Esophagus squamous epithelium (tissue), 5 donors: ENCODE measurements at places on chromosomes 16 and 17. TPM values are rescaled to one million over a fixed set of nuclear protein-coding genes. Genes with fewer than 3 reads are reported as not detected.

DNA sequence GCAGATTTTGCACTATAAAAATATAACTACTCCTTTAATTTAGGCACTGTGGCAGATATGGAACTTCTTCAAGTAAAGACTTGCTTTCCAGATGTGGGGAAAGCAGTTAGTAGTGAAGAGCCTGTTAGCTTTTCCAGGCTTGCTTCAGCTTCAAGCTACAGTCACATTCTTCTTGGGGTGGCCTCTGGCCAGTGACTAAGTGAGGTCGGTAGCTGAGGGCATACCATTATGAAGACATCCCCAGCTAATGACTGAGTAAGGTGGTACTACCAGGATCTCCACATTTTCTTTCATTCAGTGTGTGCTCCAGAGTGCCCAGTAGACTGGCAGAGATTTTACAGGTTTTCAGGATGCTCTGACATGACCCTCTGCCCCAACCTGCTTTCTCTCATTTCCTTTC, 167.1 kb upstream of the KIF2B start:
- DNase-seq, result no peak

- DNase-seq, result no peak
Measured at GRCh38 chr16:68645494-68646388, 631 bp downstream of the CDH3 start.

DNA sequence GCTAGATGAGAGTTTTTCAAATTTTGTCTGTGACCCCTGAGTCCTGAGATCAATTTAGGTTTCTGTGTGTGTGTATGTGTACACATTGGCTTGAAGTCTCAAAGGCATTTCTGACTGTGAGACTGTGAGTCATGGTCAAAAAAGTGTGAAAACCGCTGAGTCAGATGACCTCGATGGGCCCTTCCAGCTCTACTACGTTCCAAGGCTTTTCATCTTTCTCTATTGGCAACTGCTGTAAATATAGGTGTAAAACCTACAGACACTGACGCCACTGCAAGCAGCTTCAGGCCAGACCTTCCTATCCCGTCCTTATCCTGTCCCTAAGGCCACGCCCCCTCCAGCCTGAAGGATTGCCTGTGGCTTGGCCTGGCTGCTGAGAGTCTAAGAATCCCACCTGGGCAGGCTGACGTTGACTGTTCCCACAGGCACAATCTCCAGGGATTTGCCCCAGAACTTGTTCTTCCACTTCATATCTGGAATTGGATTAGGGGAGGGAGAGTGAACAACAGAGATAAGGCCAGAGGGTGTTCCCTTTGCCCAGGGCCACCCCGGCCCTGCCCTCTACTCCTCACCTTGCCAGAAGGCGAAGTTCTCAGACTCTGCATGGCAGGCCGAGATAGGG, 11.3 kb downstream of the OSBPL7 start:
- no peak for DNase-seq

- DNase-seq, result no peak
Measured at GRCh38 chr17:48027322-48027981, 10.1 kb downstream of the COPZ2 start.

The UMOD gene
- not detected for total RNA-seq

The OR1E1 gene
- total RNA-seq, result not detected

The MYCBPAP gene
- not detected for total RNA-seq

DNA sequence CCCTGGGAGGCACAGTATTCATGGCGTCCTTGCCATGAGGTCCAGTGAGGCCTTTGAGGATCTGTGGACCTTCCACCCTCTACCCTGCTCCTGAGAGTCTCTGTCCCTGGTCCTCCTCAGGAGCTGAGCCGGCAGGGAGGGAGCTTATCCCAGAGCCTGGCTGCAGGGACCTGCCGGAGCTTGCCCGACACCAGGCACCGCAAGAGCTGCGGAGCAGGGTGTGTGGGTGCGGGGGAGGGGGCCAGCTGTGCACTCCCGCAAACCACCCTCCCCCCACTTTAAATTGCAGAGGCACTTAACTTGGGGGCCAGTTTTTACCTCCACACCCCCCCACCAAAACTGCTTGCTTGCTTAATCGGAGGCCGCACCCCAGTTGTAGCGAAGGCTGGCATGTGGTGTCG, 609 bp upstream of the ZNF750 start:
- DNase-seq, result no peak

DNA sequence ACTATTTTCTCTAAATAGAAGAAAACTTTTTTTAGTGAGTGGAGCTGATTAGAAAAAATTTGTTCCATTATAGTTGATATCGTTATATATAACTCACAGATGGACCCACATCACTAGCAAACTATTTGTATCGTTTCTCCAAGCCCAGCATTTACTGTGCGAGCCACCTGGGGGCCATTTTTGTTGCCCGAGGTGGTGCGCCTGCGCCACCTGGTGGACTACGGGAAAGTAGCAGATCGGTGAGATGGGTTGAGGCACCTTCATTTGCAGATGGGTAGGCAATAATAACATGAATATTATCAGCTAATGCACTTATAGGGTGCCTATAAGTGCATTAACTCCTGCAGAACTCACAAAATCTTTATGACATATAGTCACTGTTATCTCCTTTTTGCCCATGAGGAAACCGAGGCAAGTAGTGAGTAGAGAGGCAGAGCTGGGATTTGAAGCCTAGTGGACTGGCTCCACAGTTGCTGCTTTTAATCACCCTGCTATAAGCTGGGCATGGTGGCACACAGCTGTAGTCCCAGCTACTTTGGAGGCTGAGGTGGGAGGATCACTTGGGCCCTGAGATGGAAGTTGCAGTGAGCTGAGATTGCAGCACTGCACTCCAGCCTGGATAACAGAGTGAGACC, 23.2 kb upstream of the NTN1 start:
- DNase-seq, result no peak

- DNase-seq, result no peak
Measured at GRCh38 chr16:86334079-86334635, 176.2 kb upstream of the FOXF1 start.

The CSH1 gene
- total RNA-seq, result not detected

DNA sequence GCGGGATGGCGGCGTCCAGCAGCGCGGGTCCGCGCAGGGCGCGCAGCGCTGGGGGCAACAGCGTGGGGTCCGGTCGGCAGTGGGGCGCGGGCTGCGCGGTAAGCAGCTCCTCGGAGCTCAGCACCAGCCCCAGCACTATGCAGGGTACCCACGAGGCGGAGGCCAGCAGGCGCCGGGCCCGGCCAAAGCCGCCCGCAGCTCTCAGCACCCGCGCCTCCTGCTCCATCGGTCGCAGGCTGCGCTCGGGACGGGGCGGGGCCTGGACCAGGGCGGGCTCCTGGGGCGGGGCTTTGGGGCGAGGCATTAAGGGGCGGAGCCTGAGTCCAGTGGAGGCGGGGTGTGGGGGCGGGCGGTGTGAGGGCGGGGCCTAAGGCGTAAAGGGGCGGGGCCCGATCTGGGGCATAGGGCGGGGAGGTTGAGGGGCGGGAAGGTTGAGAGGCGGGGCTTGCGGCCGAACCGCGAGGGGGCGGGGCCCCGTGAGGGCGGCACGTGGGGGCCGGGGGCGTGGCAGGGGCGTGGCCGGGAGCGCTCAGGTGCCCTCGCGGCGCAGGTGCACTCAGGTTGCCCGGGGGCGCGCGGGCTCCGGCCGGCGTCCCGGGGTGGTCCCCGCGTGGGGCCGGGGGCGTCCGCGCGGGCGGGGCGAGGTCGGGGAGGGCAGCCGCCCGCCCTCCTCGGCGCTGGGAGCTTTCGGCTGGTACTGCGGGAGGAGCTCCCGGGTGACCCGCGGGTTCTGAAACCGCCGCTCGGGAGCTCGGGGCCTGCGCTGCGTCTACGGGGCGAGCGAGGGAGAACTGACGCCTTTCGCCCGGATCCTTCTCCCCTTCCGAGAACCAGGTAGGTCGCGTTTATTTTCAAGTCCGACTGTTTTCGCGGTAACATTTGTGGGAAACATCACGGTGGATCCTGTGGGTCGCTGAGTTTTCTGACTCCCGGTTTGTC, 1.4 kb upstream of the SLC22A31 start:
- DNase-seq, result no peak

DNA sequence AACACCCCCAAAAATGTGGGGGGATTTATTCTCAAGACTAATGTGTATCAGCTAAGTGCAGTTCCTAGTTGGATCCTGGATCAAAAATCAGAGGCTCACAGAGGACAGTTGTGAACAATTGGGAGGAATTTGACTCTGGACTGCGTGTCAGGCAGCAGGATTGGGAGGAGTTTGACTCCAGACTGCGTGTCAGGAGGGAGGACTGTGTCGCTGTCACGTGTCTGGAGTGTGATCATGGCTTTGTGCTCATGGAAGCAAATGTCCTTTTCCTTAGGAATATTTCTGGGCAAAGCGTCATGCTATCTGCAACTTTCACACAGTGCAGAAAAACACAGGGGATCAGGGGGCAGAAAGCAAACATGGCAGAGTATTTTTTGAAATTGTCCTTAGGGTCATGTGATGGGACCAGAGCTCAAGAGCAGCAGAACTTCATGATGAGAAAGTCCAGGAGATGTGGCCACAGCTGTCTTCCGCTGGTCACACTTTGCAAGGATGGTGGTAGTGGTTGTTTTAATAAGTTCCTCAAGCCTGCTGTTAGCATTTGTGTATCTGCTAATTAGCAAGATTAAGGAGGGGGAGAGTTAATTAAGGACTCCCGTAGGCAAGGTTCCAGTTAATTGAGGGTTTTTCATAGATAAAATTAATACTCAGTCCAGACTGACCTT, 122.0 kb upstream of the CHMP6 start:
- DNase-seq, result no peak

The ZNF624 gene
- total RNA-seq, result 2.9 TPM

DNA sequence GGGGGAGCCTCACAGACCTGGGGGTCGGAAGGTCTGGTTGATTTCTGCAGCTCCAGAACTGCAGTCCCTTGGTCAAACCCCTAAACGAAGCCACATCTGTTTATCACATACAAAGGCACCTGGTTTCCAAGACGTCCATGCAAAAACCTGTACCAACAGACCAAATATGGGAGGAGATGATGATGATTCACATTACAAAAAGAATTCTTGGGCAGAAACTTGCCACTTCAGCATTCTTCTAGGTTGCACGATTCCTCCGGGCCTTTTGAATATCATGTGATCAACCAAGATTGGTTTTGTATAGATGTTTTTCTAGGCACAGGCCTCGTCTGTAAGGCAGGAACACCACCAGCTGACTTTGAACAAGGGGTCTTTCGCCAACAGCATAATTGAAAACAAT, 466.3 kb downstream of the SOX9 start:
- DNase-seq, result no peak

DNA sequence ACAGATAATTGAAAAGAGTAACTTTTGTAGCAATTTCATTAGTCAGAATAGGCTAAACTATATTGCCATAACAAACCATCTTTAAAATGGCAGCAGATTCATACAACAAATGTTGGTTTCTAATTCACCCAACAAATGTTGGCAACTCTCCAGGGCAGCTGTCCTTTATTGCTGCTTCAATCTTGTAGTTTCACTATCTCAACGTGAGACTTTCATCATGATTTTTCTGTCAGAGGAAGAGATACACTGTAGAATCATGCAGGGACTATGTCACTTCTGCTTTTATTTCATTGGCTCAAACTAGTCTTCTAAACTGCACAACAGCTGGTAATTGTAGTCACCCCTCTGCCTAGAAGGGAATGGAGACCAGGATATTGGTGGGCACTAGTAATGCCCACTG, 174.2 kb downstream of the TANC2 start:
- no peak for DNase-seq

The CCDC154 gene
- 0.95 TPM for total RNA-seq

DNA sequence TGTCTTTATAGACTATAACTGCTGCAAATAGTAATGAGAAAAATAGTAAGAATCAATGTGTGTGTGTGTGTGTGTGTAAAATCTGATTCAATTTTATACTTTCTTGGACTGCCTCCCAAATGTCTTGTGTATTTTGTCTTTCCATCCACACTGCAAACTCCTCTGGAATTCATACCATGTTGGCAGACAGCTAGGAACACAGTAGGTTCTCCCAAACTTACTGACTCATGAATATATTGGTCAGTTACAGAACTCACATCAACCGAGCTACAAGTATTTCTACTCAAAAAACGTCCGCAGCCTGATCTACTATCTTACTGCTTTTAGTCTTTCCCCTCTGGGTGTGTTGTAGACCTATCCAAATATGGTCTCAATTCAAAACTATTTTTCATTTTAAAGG, 542.7 kb upstream of the PSMD7 start:
- no peak for DNase-seq

DNA sequence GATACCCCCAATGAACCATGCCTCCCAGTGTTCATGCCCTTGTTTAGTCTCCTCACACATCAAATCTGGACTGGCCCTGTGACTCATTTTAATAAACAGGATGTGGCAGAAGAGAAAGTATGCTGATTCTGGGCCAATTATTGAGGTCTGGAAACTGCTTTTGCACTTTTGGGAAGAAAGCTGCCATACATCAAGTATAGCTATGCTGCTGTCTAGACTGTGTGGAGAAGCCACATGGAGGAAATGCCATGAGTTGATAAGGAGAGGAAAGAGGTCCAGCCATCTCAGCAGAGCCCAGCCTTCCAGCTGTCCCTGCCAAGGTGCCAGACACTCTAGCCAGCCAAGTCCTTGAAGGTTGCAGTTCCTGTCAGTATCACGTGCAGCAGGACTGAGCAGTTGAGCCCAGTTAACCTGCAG, 16.7 kb downstream of the RPRML start:
- no peak for DNase-seq

- DNase-seq, result no peak
Measured at GRCh38 chr17:68182011-68182306, 65.9 kb upstream of the AMZ2 start.

The CDH11 gene
- total RNA-seq, result 7.8 TPM

- DNase-seq, result no peak
Measured at GRCh38 chr16:57106767-57107166, 14.4 kb downstream of the CPNE2 start.

DNA sequence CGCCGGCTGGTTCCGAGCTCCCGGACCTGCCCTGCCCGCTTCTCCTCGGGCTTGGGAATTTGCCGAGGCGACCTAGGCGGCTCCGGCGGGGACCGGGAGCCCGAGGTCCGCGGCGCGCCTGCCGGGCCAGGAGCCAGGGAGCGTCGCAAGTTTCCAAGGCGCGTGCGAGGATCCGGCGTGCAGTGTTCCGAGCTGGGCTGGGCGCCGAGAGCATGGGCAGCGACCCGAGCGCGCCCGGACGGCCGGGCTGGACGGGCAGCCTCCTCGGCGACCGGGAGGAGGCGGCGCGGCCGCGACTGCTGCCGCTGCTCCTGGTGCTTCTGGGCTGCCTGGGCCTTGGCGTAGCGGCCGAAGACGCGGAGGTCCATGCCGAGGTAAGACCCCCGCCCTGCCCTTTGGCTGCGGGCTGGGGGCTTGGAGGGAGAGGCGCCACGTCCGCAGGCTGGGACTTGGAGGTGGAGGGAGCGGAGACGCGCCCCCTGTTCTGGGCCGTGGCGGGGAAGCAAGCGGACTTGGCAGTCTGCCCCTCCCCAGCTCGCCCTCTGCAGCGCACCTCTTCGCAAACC, 668 bp downstream of the MMP15 start:
- DNase-seq, result no peak

The CES1 gene
- 0.88 TPM for total RNA-seq

DNA sequence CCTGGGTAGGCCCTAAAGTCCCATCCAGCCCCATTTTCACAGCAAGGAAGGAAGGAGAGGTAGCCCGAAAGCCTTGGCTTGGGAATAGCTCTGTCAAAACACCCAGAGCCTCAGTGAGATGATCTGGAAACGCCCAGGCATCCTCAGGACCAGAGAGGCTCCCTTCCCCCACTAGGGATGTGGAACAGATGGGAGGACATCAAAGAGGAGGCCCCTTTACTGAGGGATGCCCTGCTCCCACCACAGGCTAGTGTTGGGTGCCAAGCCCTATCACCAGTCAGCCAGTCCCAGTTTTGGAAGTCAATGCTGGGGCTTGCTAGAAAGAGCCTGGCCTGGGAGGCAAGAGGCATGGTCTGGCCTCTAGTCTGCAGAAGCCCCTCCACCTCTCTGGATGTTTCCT, 4.7 kb downstream of the TPPP3 start:
- no peak for DNase-seq

- DNase-seq, result no peak
Measured at GRCh38 chr17:62807812-62808575, at the start of gene MARCHF10. TSS of gene MARCHF10 (minus strand) at chr17:62808314. CDS start at chr17:62801735, 6,579 bp downstream.
